ENCODE measurements at places on chromosomes 3 and 15. TPM values are rescaled to one million over a fixed set of nuclear protein-coding genes. Genes with fewer than 3 reads are reported as not detected.

Gene UCN2
- not detected for total RNA-seq

Gene CHRD
- under 0.01 TPM for total RNA-seq

Gene RFC4
- total RNA-seq = 13.4 TPM

Gene SLC51B
- total RNA-seq = not detected

Gene OR5K2
- not detected for total RNA-seq

Gene ATP2B2
- not detected for total RNA-seq

Gene MYL3
- total RNA-seq = not detected

Gene CPB1
- total RNA-seq = not detected

Gene DLEC1
- not detected for total RNA-seq

Gene DOCK3
- total RNA-seq = 0.19 TPM

Gene HCN4
- not detected for total RNA-seq

Gene KLHL18
- total RNA-seq = 45.4 TPM

Gene RNF111
- 41.5 TPM for total RNA-seq

Gene SST
- total RNA-seq = not detected

Gene KNG1
- not detected for total RNA-seq

Gene CHRFAM7A
- 1.6 TPM for total RNA-seq

Gene STRIT1
- not detected for total RNA-seq

Gene FSIP1
- 0.98 TPM for total RNA-seq

Gene CCR9
- total RNA-seq = not detected

Gene PAK6
- not detected for total RNA-seq

Gene SI
- not detected for total RNA-seq

Gene C2CD4A
- 1.2 TPM for total RNA-seq

Gene ZNF502
- 4.9 TPM for total RNA-seq

Gene SLC24A5
- not detected for total RNA-seq

Gene BOC
- not detected for total RNA-seq

Gene CCDC54
- not detected for total RNA-seq

Gene GPR160
- 7.7 TPM for total RNA-seq

Gene SHC4
- total RNA-seq = 0.96 TPM

Gene CELF6
- total RNA-seq = under 0.01 TPM

Gene LYZL4
- total RNA-seq = not detected

Gene SERPINI2
- not detected for total RNA-seq

Gene SLC12A1
- not detected for total RNA-seq

Gene CKMT1A
- total RNA-seq = not detected

Gene LDHAL6B
- not detected for total RNA-seq

Gene LINGO1
- total RNA-seq = 0.33 TPM

Gene MNS1
- 0.48 TPM for total RNA-seq

Gene COPG1
- total RNA-seq = 312 TPM

Gene HDGFL3
- 103 TPM for total RNA-seq

Gene OR4F15
- total RNA-seq = not detected

Gene FBXL22
- total RNA-seq = under 0.01 TPM

Gene WDR93
- total RNA-seq = 0.10 TPM

Gene FAIM
- 5.6 TPM for total RNA-seq

All from vein endothelial cell (primary cell).